Fibroblast of skin of abdomen (primary cell): ENCODE measurements at places on chromosomes 1 and 21.

DNA sequence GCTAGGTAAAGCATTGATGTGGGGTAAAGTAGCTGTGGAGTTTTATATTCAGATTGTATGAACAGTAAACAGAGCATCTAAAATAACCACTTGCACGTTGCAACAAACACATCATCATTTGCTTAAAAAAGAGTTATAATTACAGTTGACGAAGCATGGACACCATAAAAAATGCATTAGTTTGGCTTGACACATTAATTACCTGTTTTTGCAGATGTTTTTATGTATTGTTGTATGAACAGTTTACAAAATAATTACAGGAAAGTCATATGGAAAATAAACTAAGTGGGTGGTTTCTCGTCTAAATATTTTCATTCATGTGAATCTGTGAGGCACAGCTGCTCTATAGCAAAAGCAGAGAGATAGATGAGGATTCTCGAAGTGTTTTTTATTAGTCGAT lies 108.3 kb downstream of the RPS6KC1 start:
- DNase-seq = no peak

- no peak for DNase-seq
Measured at GRCh38 chr1:181369416-181369815, 113.9 kb upstream of the CACNA1E start.

GRCh38 chr1:45864167-45865106 lies 61.0 kb downstream of the MAST2 start:
- peak; percentile 25 for DNase-seq

DNA sequence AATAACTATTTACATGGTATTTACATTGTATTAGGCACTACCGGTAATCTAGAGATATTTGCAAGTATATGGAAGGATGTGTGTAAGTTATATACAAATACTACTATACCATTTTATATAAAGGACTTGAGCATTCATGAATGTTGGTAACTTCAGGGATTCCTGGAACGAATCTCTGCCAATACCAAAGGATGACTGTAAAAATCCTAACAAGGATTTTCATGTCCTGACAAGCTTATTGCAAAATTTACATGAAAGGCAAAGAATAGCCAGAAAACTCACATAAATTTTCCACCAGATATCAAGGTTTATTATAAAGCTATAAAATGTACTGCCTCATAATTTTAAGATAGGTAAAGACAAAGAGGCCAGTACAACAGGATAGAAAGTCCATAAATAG lies 325.2 kb upstream of the NRIP1 start:
- no peak for DNase-seq

DNA sequence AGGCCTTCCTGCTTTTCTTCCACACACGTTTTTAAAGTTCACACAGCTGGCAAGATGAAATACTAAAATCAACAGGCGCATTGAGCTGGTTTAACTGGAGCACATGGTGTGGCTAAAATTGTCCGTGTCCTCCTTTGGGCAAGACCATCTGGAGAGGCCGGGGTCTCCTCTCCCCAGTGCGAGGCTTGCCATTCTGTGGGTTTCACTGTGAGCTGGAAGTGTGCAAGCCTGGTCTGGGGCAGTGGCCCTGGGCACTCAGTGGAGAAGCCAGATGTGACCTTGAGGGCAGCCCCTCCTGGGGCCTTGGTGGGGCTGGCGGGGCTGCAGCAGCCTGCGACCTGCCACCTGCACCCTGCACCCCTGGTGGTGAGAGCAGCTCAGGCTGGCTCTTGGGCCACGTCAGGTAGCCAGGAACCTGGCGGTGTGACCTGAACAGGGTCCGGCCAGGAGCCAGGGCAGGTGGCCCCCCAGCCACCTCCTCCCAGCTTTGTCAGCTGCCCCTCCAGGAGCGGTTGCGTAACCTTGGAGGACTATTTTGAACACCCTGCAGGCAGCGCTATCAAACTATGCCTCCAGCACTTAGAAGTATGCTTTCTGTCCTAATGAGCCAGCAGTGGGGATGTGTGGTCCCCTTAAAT lies 52.4 kb downstream of the SLC37A1 start:
- no peak for DNase-seq

DNA sequence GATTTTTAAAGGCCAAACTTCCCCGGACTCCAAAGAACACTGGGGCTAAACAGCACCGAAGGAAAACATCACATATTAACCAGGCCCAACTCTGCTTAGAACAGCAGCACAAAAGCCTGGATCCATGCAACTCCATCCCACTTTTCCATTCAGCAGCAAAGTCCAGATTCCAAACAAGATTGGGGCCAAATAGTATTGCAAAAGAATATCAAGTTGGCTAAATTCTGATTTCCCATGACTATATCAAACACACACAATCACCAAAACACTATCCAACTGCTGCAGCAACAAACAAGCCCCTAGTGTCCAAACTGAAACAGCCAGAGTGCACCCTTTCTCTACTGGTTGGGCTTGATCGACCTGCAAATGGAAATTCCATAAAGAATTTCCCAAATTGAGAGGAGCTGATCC lies 19.4 kb upstream of the TMEM125 start:
- no peak for DNase-seq

GRCh38 chr1:155236451-155236850 lies 18.8 kb downstream of the ENTREP3 start:
- DNase-seq = no peak
